Transverse colon (tissue), 4 donors: ENCODE measurements at places on chromosomes 12 and 14. TPM values are rescaled to one million over a fixed set of nuclear protein-coding genes. Genes with fewer than 3 reads are reported as not detected.

RAD9B gene
- not detected for total RNA-seq

DNA sequence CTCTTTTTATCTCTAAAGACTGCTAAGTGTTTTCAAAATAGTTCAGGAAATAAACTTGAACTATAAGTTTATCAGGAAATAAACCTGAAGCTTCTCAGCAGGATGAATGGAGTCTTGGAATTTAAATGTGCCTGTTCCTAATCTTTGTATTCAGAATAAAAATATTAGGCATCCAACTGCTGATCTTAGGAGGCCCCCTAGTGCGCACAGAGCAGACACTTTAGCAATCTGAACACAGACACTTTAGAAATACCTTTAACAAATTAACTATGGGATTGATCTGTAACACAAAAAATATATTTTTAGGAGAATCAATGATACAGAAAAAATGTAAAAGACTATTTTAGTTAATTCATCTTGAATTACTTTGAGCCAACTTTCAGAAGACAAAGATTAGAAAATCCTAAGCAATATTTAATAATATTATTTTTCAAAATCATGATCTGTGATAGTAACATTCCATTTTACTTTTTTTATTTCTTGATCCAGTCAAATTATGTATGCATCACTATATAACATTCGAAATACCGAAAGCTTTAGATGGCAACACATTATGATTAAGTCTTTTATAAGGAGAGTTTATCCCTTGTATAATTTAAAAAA, 80.9 kb downstream of the SLC41A2 start:
- DNase-seq: peak; percentile 15
- H3K27me3 ChIP-seq: no peaks in the 10 kb centered on the region

GRCh38 chr14:68297876-68298468, 478.4 kb downstream of the RAD51B start:
- no peak for DNase-seq
- H3K4me3 ChIP-seq: no peak overlapping the region
- no peak overlapping the region for H3K27ac ChIP-seq
- no peaks in the 10 kb centered on the region for H3K36me3 ChIP-seq
- H3K27me3 ChIP-seq: no peaks in the 10 kb centered on the region

DNA sequence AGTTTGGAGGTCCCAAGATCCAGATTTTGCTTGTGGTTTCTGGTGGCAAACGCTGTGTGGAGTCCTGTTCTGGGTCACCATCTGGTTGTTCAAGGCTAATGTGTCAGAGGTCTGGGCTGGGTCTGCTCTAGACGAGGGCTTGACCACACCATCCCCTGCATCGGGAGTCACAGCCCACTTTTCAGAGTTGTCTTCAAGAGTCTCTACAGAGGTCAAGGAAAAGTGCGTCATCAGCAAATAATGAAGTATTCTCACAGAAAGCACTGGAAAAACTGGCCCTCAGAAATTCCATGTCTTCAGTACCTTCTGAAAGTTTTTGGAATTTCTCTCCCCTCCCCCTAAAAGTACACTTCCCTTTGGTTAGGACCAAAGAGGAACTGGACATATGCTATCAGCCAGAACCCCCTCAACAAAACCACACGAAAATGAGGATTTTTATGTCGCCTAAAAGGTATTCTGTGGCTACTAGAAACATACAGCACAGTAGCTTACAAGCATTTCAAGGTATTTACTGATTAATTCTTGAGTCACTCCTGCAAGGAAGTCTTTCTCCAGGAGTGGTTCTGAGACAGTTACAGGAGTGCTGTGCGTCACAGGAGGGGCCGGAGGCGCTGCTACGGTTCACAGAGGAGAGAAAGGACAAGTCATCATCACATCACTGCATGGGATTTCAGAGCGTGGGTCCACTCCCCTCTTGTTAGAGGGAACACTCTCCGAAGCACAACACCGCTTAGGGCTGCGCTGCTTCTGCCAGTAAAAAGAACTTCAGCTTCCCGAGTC, 35.4 kb downstream of the RAD52 start:
- no peaks in the 10 kb centered on the region for H3K27me3 ChIP-seq
- no peak overlapping the region for H3K27ac ChIP-seq
- no peak overlapping the region for H3K4me3 ChIP-seq
- no peaks in the 10 kb centered on the region for H3K4me1 ChIP-seq

ADAM21 gene
- total RNA-seq: not detected

DNA sequence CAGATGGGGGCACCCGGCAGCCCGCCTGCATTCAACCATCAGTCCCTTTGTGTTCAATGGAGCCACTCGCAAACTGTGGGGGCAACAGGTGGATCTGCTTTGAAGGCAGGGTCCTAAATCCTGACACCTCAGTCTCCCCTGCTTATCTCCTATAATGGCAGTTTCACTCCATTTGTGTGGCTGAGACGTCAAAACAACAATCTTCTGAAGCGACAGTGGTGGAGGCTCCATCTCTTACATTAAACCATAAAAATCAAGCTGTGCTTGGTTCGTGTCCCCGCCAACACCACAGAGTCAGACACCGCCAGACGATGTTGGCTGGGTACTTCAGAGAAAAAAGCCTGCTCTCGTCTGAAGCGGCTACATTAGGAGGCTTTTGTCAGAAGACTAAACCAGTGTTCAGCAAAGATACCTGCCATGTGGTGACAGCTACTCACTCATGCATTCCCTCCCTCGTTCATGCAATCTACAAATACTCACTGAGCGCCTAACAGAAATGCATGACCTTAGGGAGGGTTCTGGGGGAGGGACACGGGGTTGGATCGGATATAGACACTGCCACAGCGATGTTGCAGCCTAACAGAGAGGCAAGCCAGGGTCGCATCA, 253.9 kb downstream of the FOXN3 start:
- no peaks in the 10 kb centered on the region for H3K4me1 ChIP-seq
- H3K4me3 ChIP-seq: no peak overlapping the region
- no peak overlapping the region for H3K27ac ChIP-seq
- H3K27me3 ChIP-seq: no peaks in the 10 kb centered on the region
- DNase-seq: no peak
- peaks cover 12% of the 10 kb centered on the region for H3K36me3 ChIP-seq

GRCh38 chr12:50401500-50402081, 906 bp downstream of the LARP4 start:
- DNase-seq: peak; percentile 13
- no peaks in the 10 kb centered on the region for H3K36me3 ChIP-seq
- H3K4me3 ChIP-seq: peak overlapping the region; percentile 50

MYH6 gene
- total RNA-seq: not detected

GRCh38 chr14:61106271-61106958, 125.4 kb downstream of the SLC38A6 start:
- H3K4me3 ChIP-seq: no peak overlapping the region
- no peak overlapping the region for H3K27ac ChIP-seq
- H3K27me3 ChIP-seq: no peaks in the 10 kb centered on the region
- DNase-seq: no peak
- H3K36me3 ChIP-seq: no peaks in the 10 kb centered on the region
- peaks cover 15% of the 10 kb centered on the region for H3K4me1 ChIP-seq
